Activated CD8-positive, alpha-beta memory T cell treated with anti-CD3 and anti-CD28 coated beads for 24 hours (primary cell): ENCODE measurements at places on chromosomes 1 and 21.

DNA sequence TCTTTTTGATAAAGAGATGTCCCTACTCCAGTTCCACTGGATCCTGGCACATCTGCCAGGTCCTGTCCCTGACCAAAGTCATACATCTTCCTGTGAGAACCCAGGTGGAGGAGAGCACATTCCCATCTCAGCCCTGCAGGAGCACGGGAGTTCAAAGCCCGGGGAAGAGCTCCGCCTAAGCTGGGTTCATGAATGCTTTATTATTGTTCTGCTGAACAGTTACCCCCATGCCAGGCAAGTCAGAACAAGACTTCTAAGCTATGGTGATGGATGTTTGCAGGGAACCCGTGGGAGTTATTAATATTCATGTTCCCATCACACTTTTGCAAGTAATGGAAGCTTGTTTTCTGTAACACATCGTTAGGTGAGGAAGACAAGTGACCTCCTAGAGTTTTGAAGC is 62.9 kb downstream of the SEC16B start:
- no peak for DNase-seq

DNA sequence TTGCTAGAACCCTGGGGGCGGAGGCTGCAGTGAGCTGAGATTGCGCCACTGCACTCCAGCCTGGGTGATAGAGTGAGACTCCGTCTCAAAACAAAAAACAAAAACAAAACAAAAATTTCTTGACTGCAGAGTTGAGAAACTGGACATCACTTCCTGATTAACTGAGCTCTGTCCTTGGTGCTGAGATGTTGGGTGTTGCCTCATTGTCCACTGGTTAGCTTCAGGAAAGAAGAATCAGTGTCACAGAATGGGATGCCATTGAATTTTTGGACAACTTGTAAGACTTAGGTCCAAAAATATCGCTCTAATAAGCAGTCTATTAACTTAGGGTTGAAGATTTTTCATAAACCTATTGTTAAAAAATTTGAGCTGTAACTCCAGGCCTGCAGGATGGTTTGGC is 23.8 kb upstream of the KCNA10 start:
- no peak for DNase-seq

DNA sequence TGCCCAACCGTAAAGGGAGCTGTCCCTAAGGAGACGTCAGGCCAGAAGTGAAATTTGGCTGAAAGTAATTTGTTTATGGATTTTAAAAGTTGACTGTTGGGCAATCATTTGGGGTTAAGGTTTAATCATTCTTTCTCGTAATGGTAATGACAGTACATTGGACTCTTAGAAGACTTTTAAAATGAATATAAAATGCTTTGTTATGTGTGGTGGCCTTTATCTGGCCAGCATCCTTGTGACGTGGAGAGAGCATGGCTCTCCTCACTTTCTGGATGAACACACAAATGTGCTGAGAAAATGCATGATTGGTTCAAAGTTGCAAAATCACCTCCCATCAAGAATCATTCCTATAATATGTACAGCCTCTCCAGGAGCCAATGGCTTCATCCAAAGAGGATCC is 160.2 kb downstream of the DHRS3 start:
- no peak for DNase-seq

GRCh38 chr1:38020396-38020795 is 7.9 kb downstream of the UTP11 start:
- no peak for DNase-seq

- DNase-seq: no peak
Observed at GRCh38 chr21:8989721-8990325, 1531.6 kb upstream of the TPTE start.

- DNase-seq: no peak
Observed at GRCh38 chr1:8004113-8004802, 21.9 kb downstream of the ERRFI1 start.
